ENCODE measurements at places on chromosomes 2 and 18. TPM values are rescaled to one million over a fixed set of nuclear protein-coding genes. Genes with fewer than 3 reads are reported as not detected.

GRCh38 chr2:207224791-207225482 lies 59.2 kb upstream of the KLF7 start:
- no peak for DNase-seq

GRCh38 chr2:56009758-56010458 lies 86.3 kb upstream of the EFEMP1 start:
- DNase-seq = no peak

GRCh38 chr18:36468161-36468560 lies 170.6 kb downstream of the FHOD3 start:
- DNase-seq = peak; percentile 27

DNA sequence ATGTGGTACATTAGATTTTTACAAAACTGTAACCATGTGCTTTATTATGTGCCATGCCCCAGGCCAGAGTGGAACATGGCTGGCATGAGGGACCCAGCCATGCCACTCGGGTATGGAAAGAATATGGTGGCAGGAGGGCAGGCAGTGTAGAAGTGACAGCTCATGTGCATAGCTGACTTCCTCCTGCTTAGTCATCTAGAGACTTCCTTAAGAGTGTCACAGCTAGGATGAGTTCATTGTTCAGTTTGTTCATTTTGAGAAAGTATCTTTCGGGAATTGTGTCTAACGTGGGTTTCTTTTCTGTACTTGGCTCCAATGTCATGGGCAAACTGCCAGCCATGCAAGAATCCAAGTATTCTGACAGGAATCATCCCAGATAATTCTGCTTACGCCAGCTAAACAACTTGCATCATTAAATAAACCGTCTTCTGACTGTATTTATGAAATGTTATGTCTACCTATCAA lies 94.3 kb upstream of the ITGB6 start:
- peak; percentile 57 for DNase-seq

GRCh38 chr2:236570081-236570868 lies 650 bp downstream of the ACKR3 start:
- no peak for DNase-seq

DNA sequence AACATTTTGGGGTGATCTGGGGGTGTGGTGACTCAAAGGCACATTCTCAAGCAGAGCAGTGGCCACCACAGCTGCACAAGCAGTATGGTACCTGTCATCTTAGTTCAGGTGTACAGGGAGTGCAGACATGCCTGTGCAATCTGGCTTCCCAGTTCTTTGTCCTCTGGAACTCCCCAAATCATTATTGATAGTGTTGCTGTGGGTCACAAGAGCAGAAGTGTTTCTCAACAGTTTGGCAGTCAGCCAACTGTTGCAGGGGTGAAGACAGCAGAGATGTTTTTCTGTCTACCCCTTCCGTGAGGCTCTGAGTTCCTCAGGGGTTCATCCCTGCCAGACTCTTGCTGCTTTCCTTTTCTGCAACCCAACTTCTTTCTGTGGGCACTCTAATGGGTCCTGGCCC lies 206.5 kb upstream of the ZSWIM2 start:
- DNase-seq = no peak

- DNase-seq = no peak
These were observed 46.8 kb downstream of the ATOH8 start for GRCh38 chr2:85800586-85800985.

DNA sequence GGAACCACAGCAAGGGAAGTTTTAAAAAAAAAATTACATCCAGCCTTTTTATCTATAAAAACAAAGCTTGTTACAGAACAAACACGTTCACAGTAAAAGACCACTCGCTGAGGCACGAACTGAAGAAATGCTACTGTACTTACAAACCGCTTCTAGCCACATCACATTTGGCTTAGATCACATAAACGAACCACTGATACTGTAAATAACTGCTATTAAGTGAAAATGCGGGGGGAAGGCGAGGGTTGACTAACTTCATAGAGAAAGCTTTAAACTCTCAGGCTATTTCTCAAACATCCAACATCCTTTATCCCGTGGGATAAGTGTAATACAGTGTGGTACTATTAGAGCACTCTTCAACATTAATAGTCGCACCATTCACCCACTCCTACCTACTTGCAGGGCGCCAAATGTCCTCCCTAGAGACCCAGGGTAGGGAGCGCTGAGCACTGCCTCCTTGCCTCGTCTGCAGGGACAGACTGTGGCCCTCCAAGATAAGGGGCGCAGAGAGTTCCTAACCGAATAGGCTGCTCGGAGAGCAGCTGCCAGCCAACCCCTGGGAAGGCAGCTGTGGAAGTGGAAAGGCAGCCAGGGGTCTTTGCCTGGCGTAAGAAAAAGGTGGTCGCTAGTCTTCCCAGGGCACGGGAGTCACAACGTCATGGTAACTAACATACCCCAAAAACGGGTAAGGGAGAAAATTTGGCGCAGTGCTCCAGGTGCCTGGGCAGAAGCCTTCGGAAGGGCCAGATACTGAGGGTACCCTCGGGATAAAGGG lies 854 bp downstream of the GPR155 start:
- DNase-seq = peak; percentile 33

DNA sequence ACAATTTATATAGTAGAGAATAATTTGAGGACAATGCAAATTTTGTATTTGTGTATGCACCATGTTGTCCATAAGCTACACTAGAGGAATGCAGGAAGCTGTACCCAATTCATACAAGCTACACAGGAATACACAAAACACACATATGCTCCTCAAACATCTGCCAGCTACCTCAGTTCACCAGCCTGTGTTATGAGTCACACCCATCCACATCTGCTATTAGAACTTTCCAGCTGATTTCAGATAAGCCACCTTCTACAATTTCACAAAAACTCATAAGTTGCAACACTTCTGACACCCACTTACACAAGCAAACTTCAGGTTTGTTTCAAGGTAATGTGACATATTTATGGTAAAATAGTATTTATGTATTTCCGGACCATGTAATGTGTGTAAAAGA lies 438.9 kb downstream of the SATB2 start:
- no peak for DNase-seq

DNA sequence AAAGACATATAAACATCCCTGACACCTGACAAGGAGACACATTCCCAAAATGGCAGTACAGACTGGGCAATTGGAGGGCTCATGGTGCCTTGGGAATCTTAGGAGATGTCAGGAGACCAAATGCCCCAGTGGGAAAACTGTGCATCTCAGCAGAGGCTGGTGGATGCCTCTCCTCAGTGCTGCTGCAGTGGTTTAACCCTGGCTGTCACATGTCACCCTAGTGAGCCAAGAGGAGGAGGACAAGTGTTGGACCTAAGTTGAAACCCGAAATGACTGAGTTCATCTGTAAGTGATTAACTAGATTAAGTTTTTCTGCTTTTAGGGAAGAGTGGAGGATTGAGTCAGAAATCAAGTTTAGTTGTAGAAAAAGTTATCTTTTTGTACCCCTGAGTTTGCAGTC lies 5.2 kb upstream of the NAGK start:
- no peak for DNase-seq

DNA sequence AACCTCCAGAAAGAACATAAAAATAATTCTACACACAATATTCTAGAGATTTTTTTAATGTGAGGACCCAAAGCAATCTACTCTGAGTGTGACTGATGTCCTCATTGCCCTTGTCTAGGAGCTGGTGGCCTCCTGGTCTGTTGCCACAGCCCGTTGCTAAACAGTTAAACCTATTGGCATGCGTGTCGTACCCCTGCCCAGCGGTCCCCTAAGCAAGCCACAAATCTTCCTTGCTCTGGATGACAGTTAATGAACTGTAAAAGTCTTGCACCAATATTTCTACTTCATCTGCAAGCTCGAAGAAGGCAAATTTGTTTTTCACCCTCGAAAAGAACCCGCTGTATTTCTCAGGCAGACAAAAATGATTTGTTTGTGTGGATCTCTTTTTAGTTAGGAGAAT lies 489.1 kb upstream of the MEX3C start:
- DNase-seq = no peak

GRCh38 chr2:129879614-129880180 lies 99.8 kb upstream of the RAB6C start:
- DNase-seq = no peak

GRCh38 chr2:28639092-28639691 lies 112.4 kb upstream of the PPP1CB start:
- DNase-seq = no peak

DNA sequence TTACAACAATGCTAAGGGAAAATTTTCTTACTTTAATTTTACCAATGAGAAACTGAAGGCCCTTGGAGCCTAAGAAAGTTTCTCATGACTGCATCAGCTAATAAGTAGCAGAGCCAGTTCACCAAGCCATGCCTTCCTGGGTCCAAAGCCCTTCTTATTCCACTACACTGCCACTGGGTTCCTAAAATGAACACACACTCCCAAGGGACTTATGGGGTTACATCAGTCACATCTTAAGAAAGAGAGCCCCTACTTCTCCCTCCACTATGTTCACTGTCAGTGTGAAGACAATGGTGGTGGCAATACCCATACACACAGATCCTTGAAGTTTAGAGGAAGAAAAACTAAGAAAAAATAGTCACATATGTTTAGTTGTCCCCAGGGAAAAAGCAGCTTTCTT lies 20.6 kb downstream of the MBD2 start:
- DNase-seq = no peak

DNA sequence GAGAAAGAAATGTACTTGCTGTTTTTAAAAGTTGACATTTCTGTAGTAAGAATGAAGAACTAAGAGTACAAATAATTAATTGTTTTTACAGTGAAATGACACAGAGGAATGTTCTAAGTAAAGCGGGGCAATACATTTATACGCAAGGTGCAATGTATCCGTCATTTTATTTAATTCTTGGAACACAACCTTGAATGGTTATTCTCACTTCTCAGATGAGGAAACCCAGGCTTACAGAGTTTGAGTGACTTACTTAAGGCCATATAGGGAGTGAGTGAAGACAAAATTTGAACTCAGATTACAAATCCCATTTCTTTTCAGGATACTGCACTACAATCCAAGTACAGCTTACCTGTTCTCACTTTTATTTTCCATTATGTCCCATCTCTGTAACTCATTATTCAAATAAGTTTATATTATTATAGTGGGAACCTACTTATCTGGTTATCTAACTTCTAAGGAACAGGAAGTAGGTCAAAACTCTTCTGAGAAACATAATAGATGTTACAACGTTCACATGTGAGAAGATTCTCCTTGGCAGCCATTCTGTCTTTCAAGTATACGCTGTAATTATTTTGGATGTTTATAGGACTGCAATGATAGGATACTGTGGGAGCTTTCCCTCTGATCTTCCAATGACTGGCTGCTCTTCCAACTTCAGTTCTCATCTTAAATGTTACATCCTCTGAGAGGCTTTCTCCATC lies 12.3 kb upstream of the STK17B start:
- DNase-seq = no peak

GRCh38 chr2:152518641-152519580 lies 183.9 kb downstream of the FMNL2 start:
- peak; percentile 54 for DNase-seq

GRCh38 chr2:176494949-176495353 lies 225.7 kb downstream of the MTX2 start:
- DNase-seq = peak; percentile 67

DNA sequence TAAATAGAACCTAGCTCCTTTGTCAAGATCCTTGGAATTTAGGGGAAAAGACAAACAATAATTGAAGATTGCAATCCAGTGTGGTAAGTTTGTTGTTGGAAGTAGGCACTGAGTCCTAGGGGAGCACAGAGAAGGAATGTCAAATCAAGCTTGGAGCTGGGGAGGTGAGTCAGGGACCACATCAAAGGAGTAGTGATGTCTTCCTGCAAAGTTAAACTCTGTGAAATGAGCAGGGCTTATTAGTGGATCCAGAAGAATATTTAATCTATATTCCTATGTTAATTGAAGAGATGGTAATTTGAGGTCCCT lies 41.7 kb upstream of the NABP1 start:
- DNase-seq = no peak

- DNase-seq = no peak
These were observed 50.6 kb downstream of the COL5A2 start for GRCh38 chr2:189128970-189129369.

DNA sequence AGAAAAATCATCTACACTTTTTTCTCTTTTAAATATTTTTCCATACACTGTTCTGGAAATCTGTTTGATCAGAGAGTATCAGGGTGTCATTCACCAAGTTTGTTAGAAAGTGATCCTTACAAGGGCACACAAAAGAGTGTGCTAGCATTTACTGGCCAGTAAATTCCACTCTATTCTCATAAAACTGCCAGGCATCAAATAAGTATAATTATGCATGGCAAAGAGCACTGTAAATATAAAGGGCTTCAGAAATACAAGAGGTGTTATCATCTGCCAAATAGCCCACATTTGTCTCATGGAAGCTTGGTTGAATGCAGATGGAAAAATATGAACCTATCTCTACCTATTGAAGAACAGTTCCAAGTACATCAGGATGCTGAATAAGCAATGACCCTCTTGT lies 847.3 kb upstream of the ACVR2A start:
- no peak for DNase-seq

GRCh38 chr2:64295326-64296139 lies 151.3 kb upstream of the PELI1 start:
- no peak for DNase-seq

DNA sequence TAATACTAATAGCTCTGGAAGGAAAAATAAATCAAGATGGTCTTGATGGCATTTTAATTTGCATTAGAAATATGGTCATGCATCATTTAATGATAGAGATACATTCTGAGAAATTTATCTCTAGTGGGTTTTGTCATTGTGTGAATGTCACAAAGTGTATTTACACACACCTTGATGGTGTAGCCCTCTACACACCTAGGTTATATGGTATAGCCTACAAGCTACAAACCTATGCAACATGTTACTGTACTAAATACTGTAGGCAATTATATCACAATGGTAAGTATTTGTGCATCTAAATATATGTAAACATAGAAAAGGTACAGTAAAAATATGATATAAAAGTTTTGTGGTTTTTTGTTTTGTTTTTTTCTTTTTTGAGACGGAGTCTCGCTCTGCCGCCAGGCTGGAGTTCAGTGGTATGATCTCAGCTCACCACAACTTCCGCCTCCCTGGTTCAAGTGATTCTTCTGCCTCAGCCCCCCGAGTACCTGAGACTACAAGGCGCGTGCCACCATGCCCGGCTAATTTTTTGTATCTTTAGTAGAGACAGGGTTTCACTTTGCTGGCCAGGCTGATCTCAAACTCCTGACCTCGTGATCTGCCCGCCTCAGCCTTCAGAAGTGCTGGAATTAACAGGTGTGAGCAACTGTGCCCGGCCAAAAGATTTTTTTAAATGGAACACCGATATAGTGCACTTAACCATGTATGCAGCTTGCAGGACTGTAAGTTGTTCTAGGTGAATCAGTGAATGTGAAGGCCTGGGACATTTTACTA lies 83.7 kb upstream of the UBXN4 start:
- no peak for DNase-seq

GRCh38 chr18:34352385-34353163 lies 127.9 kb upstream of the NOL4 start:
- DNase-seq = peak; percentile 43

The ANKRD62 gene
- total RNA-seq = 56.8 TPM

The HOXD13 gene
- total RNA-seq = not detected

The CD226 gene
- total RNA-seq = 3.0 TPM

The NHEJ1 gene
- 38.5 TPM for total RNA-seq

The CD302 gene
- total RNA-seq = 26.4 TPM

The GPR17 gene
- not detected for total RNA-seq

The CDH20 gene
- 0.16 TPM for total RNA-seq

The ARHGEF33 gene
- total RNA-seq = 6.2 TPM

The MERTK gene
- total RNA-seq = 74.2 TPM

The SLC8A1 gene
- 1.4 TPM for total RNA-seq

The MEIS1 gene
- total RNA-seq = 10.8 TPM

The ATP6V1C2 gene
- 6.2 TPM for total RNA-seq

The MYO5B gene
- total RNA-seq = 24.8 TPM

The ALPP gene
- 0.87 TPM for total RNA-seq

The ONECUT2 gene
- 0.79 TPM for total RNA-seq

The RAPGEF4 gene
- 42.6 TPM for total RNA-seq

The IL1RL1 gene
- 5.8 TPM for total RNA-seq

The VSNL1 gene
- total RNA-seq = 1.8 TPM
